ENCODE measurements at places on chromosomes 11 and 22.

- DNase-seq: peak; percentile 43
These were observed 21.0 kb downstream of the C22orf31 start for GRCh38 chr22:29040385-29041275.

GRCh38 chr11:58926695-58927094 is 12.6 kb upstream of the GLYATL1 start:
- no peak for DNase-seq

GRCh38 chr22:24953384-24954113 is 1.0 kb downstream of the KIAA1671 start:
- DNase-seq: no peak

DNA sequence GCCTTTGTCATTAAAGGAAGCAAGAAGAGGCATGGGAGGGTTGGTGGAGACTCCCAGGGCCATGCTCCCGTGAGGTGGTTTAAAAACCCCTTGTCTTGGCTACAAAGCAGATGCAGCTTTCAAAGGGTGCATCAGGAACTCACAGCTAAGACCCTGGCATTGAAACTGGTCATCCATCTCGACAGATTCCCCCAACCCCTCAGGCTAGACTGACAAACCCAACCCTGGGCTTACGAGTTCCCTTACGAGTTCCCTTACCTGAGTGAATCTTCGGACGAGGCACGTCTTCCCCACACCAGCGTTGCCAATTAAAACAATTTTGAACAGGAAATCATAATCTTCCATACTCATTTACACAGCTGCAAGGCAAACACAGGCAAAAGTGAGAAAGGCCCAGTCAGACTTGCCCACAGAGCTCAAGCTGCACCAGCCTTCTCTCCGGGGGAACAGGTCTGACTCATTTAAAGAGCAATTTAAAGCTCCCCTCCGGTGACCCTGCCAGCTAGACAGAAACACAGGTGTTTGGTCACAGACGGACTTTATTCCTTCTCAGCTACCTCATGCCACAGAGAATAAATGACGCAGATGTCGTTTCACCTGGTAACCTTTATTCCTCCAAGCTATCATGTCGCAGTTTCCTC is 74.6 kb downstream of the RAB30 start:
- no peak for DNase-seq

DNA sequence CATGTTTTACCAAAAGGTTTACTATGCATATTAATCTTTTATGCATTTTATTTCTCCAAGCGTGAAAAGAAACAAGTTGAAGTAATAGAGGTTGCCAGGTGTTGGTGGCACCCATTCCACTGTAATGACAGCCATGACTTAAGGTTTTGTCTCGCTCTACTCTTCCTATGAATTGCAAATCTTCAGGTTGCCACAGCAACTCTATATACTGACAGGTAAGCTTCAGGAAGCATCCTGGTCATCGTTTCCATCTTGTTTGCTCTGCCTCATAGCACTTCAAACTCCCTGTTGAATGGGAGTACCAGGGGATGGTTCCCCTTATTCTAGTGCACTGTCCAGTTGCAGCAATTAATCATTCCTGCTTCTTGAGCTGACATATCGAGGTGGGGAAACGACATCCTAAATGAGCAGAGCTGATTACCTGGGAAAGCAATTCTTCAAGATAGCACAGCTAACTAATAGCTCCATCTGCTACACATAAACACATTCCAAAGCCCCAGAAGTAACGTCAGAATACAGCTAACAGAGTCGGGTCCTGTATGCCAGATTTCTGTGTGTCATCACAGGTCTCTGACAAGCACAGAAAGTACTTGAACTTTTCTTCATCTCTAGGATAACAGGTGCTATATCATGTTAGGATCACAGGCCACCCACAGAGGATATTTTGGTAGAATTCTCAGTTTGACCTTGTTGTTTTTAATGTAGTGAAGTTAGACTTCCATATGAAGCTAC is 80.3 kb downstream of the CADM1 start:
- DNase-seq: no peak

DNA sequence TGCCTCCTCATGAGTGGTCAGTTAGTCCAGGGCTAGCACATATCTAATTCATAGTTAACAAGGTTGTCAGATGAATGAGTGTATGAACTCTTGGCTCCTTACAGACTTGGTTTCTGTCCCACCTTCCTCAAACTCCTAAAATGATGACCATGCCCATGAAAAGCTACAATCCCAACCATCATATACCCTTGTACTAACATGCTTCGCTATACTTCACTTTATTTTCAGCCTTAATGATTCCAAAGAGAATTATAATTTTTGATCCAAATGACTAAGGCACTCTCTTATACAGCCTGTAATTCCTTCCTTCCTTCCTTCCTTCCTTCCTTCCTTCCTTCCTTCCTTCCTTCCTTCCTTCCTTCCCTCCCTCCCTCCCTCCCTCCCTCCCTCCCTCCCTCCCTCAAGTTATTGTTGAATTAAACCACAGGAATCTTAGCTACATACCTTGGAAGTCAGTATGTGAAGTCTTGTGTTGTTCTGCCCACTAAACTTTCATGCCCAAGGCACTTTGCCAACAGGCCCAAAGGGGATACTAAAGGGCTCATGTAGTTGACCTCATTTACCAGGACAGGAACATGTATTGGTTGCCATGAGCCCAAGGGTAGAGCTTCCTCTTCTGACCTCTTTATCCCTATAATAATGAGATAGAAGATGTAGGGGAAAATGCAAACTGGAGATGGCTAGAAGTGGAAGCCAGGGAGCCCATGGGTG is 37.4 kb downstream of the CALCA start:
- no peak for DNase-seq

DNA sequence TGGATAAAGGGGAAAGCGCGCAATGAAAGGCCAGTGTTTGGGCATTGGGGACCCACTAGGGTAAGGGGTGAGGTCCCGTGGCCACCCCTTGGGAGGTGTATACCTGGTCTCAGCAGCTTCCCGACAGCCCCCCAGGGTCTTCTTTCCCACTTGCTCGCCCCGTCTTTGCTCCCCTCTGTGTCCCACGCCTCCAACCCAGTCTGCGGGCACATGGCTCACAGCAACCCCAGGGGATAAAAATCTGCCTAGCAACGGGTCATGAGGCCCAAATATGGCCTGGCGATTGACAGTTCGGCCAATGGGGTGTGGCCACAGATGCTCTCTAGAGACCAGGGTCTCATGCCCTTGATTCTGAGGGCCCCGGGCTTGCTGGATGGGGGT is 41.6 kb downstream of the AHNAK start:
- DNase-seq: no peak

DNA sequence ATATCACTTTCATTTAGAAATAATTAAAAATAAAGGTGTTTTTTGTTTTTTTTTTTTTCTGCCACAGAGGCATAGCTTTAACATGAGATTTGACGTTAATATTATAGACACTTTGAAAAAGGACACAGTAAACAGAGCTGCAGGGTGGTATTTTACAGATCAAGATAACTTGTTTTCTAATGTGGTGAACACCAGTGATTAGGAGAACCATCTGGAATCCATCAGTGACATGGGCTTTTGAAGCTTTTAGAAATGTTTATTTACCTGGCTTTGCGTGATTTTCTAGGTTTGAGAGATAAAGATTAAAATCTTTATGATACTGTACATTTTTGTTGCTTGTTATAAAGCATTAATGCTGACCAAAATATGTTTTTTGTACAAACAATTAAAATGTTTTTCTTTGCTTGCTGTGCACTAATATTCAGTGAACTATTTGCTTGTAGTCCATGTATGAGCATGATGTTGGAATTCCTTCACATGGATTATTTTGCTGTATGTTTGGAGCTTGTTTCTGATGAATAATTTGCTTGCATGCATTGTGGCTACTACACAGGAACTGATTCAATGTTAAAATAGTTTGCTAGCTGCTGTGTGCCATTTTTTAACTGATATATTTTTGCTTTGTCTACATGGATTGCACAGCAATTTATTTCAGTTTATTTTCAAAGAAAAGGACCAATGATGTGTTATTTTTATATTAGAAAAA is 352.1 kb upstream of the NARS2 start:
- DNase-seq: no peak

DNA sequence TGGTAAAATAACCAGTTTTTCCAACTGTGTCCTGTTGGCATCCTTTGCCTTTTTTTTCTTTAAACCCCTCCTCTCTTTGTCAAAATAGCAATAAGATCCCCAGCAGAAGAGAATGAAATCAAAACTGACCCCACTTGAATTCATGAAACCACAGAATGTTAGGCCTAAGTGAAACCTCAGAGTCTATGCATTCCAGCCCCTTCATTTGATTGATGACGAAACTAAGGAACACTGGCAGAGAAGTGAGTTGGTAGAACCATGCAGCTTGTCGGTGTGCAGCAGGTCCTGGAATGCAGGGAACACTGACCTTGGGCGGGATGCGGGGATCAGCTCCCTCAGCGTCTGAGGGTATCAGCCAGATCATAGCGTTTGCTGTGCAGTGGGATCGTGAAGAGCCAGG is 57.5 kb downstream of the GRK3 start:
- DNase-seq: no peak

DNA sequence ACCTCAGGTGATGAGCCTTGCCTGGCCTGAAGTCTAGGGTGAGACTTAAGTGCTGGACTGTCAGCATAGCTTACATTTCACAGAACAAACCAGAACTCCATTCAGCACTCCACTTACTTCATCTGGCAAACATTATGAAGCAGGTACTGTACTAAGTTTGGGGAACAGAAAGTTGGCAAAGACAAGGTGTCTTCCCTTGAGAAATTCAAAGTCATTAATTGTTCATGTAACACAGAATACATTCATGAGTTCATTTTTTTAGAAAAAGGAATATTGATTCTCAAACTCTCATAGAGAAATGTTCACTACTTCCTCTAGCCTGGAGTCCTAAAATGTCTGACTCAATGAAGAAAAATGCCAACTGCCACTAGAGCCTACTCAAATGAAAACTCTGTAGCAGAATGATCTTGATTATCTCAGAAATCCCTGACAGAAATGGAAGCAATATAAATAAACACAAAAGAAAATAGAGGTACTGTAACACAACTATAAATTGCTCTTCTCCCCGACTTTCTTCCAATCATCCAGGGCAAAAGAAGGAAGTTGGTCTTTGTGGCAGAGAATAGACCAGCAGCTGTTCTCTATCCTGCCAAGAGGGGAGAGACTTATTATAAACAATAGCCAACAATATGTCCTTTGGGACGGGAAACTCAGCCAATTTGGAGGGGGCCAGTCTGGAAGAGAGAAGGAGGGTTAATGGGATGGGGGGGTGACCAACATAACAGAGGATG is 129.2 kb upstream of the MTMR2 start:
- no peak for DNase-seq

DNA sequence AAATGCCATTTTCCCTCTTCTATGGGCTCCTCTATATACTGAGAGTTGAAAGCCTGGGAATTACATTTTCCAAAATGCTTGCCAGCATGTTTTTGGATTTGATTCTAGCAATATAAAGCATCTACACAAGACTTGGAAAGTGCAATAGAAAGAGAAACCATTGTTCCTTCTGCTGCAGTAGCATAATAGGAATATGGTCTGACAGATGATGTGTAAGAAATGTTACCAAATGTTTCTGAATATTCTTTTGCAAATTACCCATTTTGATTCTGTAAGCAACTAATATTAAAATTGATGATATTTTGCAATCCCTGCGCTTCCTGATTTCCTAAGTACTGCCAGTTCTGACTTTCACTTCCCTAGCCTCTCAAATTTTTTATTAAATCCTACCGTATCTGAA is 61.6 kb downstream of the CASP12 start:
- DNase-seq: no peak

DNA sequence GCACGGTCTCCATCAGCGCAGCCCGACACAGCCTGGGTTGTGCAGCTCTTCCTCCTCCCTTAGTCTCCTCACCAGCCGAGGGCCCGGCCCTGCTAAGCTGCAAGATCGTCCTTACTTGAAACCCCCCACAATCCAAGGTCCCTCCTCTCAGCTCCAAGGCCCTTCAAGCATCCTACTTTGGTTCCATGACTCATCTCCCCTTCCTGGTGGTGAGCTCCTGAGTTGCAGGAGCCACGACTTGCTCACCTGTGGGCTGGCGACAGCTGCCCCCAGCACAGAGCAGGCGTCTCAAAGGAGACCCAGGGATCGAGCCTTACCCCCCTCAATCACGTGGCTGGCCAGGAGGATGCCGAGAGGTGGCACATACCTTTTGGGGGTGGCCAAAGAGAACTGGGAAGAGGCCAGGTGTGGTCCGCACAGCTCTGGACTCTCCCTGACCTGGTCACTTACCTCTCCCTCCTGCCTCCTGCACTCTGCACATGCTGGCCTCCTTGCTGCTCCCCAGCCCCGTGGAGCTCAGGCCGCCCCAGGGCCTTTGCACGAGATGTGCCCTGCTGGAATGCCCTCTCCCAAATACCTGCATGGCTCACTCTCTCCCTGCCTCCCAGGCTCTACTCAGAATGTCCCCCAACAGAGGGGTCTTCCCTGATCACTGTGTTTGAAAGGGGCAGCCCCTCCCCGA is 35.2 kb upstream of the FADD start:
- DNase-seq: no peak

DNA sequence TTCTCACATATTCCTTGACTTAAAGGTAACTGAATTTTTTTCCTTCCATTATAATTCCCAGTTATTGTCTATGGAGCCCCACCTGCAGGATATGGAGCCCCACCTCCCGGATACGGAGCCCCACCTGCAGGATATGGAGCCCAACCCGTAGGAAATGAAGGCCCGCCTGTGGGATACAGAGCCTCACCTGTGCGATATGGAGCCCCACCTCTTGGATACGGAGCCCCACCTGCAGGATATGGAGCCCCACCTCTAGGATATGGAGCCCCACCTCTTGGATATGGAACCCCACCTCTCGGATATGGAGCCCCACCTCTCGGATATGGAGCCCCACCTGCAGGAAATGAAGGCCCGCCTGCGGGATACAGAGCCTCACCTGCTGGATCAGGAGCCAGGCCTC is 28.1 kb downstream of the WBP2NL start:
- no peak for DNase-seq

DNA sequence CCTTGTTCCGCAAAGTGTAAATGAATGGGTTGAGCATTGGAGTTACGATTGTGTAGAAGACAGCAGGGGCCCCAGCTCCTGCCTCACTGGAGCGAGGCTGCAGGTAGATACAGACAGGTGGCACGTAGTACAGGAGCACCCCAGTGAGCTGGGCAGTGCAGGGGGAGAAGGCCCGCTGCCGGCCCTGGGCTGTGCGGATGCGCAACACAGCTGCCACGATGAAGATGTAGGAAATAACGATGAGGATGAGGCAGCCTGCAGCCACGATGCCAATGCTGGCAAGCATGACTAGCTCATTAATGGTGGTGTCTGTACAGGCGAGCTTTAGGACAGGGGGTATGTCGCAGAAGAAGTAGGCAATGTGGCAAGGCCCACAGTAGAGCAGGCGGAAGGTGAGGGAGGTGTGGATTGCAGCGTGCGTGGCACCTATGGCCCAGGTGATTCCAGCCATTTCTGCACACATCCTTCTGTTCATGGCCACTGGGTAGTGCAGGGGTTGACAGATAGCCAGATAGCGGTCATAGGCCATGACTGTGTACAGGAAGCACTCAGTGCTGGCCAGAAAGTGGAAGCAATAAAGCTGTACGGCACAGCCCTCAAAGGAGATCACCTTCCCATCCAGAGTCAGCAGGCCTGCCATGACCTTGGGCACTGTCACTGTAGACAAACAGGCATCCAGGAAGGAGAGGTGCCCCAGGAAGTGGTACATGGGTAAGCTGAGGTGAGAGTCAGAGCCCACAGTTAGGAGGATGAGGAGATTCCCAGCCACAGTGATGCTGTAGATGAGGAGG is 616 bp downstream of the OR10S1 start:
- DNase-seq: no peak

- DNase-seq: no peak
These were observed 7.7 kb downstream of the E2F8 start for GRCh38 chr11:19232910-19233503.

GRCh38 chr11:113675003-113675561 is 31.0 kb downstream of the TMPRSS5 start:
- DNase-seq: no peak

All from activated naive CD8-positive, alpha-beta T cell treated with anti-CD3 and anti-CD28 coated beads, Interleukin-2, amount 50 U/mL, for 16 hours (primary cell).